ENCODE measurements at places on chromosomes 2 and 18. TPM values are rescaled to one million over a fixed set of nuclear protein-coding genes. Genes with fewer than 3 reads are reported as not detected.

The NYAP2 gene
- total RNA-seq, result 0.04 TPM

The DNPEP gene
- 74.8 TPM for total RNA-seq

The UGT1A3 gene
- not detected for total RNA-seq

The GPR75 gene
- 2.3 TPM for total RNA-seq

- DNase-seq, result no peak
These were observed 240.8 kb downstream of the PLCL1 start for GRCh38 chr2:198045227-198045626.

The DSG4 gene
- total RNA-seq, result not detected

The NAT8 gene
- not detected for total RNA-seq

The ZC3H15 gene
- 132 TPM for total RNA-seq

The TEKT4 gene
- total RNA-seq, result 0.58 TPM

Measured in K562 (cell line).